Neural crest cell (in vitro differentiated cells): ENCODE measurements at places on chromosomes 16 and 17. TPM values are rescaled to one million over a fixed set of nuclear protein-coding genes. Genes with fewer than 3 reads are reported as not detected.
A peak's percentile ranks its signal among the peaks of the same experiment; 100 is the strongest.

CDH16 gene
- not detected in 2 replicates for total RNA-seq

DNA sequence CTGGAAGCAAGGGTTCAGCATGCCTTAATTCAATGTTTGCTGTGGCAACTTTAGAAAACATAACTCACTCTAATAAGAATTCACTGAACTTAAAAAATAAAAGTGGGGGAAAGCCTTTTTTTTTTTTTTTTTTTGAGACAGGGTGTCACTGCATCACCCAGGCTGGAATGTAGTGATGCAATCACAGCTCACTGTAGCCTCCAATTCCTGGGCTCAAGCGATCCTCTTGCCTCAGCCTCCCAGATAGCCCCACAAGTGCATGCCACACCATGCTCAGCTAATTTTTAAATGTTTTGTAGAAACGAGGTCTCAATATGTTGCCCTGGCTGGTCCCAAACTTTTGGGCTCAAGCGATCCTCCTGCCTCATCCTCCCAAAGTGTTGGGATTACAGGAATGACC lies 243.9 kb downstream of the PARN start:
- DNase-seq = no peak
- no peaks in the 10 kb centered on the region for H3K36me3 ChIP-seq
- H3K4me1 ChIP-seq = no peaks in the 10 kb centered on the region

DNA sequence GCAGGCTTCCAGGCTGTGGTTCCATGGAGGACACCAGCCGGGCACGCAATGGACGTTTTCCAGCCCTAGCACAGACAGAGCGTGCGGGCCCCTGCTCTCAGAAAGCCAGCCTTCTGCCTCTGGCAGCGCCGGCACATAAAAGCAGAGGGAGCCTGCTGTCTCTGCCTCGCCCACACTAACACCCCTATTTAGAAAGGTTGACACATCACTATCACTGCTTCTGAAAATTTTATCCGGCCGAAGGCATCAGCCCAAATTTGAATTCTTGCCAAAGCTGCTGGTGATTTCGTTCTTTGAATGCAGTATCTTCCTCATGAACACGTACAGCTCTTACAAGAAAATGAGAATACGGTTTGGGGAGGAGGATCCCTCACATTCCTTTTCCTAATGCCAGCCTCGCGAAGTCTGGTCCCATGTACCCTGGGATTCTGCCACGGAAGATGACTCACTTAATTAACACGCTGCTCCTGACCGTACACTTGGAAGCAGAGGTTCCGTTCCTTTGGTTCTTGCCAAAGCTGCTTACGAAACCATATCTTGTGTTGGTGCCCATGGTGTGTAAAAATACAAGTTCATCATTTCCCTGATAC lies 1.3 kb upstream of the RAB11FIP3 start:
- no peak overlapping the region for H3K27ac ChIP-seq
- peaks cover 2% of the 10 kb centered on the region for H3K36me3 ChIP-seq
- H3K4me1 ChIP-seq = peaks cover 36% of the 10 kb centered on the region
- H3K27me3 ChIP-seq = peaks cover 23% of the 10 kb centered on the region

- H3K4me3 ChIP-seq = peak overlapping the region; percentile 84
- H3K36me3 ChIP-seq = no peaks in the 10 kb centered on the region
- peaks cover 21% of the 10 kb centered on the region for H3K4me1 ChIP-seq
These were observed 4.9 kb upstream of the CBX4 start for GRCh38 chr17:79843816-79844800.

GRCh38 chr17:36723459-36724025 lies 122.2 kb downstream of the MRM1 start:
- no peak overlapping the region for H3K4me3 ChIP-seq
- DNase-seq = no peak
- no peak overlapping the region for H3K27ac ChIP-seq
- H3K27me3 ChIP-seq = peaks cover 7% of the 10 kb centered on the region
- H3K36me3 ChIP-seq = no peaks in the 10 kb centered on the region
- H3K4me1 ChIP-seq = peaks cover 25% of the 10 kb centered on the region
